Breast epithelium (tissue), 4 donors: ENCODE measurements at places on chromosomes 7 and 10. TPM values are rescaled to one million over a fixed set of nuclear protein-coding genes. Genes with fewer than 3 reads are reported as not detected.

GRCh38 chr10:85212526-85212925 is 884.1 kb downstream of the CCSER2 start:
- no peak for DNase-seq

GRCh38 chr10:102342958-102343357 is 52.5 kb upstream of the NFKB2 start:
- no peak for DNase-seq

Gene OR2A5
- not detected for total RNA-seq

DNA sequence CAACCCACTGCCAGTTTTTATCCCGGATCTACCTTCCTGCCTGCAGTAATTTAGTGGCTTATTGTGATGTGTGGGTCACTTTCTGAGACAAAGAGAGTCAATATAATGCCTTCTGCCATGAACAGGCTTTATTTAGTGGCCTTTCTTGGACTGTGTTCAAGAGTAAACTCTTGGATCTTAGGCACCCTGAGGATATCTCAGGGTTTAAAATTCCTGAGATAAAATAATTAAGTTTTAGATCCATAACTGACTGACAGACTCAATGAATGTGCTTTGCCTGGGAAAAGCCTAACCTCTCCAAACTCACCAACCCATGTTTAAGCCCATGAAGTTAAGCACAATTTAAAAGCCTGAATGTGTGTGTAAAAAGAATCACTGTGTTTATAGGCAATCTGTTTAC is 564.3 kb downstream of the LRMDA start:
- no peak for DNase-seq

Gene SEMA3E
- 13.5 TPM for total RNA-seq

GRCh38 chr10:117363028-117363427 is 12.2 kb downstream of the PDZD8 start:
- DNase-seq = no peak

DNA sequence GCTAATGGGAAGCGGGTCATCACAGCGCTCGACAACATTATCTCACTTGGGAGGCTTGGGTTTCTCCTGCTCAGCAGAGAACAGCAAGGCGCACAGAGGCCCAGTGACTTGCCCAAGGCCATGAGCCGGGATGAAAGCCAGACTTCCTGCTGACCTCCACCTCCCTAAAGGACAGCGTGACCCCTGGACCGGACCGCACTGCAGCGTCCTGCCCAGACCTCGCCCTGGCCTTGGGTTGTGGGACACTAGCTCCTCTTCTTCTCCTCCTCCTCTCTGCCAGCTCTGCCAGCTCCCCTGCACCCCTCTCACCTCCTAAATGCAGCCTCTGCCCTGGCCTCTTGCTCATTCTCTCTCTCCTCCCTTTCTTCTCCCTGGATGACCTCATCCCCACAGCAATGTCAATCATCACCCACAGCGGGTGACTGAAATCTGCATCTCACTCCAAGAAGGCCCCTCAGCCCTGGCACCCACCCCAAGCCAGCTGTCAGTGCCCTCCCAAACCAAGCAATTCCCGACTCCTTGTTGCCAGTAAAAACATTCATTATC is 19.4 kb downstream of the SPOCK2 start:
- DNase-seq = no peak

DNA sequence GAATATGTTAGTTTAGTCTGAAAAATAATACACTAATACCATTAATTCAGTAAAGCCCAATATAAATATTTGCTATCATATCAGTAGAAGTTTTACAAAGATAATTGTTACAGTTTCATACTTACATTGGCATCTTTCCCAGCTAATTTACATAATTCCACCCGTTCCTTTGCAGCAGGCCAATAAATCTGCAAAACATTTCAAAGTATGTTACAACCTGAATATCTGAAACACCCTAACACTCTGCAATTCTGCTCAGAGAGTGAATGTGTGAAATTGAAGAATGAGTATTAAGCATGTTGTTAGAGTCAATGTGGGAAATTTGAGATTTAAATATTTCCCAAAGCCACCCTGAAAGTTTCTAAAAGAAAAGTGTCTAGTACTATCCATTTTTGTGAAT is 105.5 kb downstream of the SEMA3D start:
- no peak for DNase-seq

- no peak for DNase-seq
Measured at GRCh38 chr10:11003679-11004078, 14.0 kb upstream of the CELF2 start.

DNA sequence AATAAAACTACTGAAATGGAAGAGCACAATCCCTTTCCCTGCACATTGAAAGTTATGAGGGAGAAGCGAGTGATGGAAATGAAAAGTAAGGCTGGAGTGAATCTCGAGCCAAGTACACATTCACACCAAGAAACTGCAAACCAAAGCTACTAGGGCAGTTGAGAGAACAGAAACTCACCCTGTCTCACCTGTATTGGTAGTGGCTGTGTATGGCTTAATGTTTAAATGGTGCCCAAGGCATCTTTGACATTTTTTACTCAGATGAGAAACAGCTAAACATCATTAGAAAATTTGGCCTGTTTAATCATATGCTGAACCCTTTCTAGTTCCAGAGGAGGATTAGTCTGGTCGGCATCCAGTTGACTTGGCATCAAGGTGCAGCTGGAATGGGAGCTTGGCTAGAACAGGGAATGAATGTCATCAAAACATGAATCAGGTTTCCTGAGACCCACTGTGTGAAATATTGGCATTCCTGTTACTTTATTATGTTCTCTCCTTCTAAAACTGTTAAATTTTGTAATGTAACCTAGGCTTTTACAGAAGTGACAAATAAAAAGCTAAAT is 840.8 kb downstream of the GRM8 start:
- DNase-seq = peak; percentile 23

GRCh38 chr7:54773472-54774399 is 14.7 kb upstream of the SEC61G start:
- peak; percentile 80 for DNase-seq

DNA sequence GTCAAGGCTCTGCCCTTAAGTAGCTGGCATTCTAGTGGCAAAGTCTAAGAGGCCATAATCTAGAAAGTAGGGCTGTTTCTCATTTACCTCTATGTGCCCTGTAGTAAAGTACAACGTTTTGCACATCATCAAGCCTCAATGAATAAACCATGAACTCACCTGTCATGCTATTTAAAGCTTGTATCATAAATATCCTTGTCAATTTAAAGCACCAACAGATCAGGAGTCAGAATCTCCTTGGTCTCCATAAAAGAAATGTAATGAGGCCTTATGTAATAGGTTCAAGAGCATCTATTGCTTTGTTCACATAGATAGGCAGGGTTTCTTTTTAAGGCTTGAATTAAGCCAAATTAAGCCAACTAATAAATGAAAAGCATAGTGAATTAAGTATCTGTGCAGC is 181.9 kb downstream of the KMT2E start:
- no peak for DNase-seq

Gene KIAA1549
- 3.9 TPM for total RNA-seq

- no peak for DNase-seq
Measured at GRCh38 chr10:37263304-37263703, 137.9 kb downstream of the ANKRD30A start.

Gene C10orf67
- total RNA-seq = not detected

DNA sequence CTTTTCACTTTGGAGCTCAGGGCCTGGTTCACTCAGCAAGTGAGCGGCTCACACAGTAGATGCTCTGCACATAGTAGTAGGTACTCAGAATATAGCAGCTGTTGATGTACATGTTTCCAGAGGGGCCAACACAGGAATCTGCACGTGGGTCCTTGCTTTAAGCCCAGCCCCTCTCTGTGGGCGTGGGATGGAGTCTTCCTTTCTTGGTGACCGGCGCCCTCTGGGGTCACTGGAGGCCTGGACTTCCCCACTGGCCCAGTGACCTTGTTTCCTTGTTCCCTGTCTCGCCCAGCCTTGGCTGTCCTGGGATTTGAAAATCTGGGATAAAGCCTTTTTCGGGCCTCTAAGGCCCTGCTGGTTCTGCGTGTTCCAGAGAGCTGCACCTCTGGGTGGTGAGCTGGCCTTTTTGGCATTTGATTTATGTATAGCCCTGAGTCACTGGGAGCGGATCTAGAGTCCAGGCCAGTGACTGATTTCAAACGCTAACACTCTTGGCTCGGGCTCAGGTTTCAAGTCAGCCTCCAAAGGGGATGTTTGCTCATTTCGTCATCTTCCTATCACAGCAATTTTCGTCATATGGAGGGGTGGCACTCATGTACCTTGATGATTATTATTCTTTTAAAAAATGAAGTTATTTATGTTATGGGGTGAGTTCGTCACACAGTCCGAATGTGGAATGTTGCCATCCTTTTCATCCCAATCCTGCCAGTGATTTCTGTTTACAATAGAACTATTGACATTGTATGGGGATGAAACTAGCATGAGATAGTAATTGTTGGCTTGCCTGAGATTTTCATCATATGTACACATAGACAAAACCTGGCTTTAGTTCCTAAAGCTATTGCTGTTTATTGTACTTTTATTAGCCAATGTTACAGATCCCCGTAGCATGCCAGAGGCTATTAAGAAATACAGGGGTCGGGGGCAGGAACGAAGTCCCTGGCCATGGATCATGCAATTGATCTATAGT is 65.5 kb downstream of the CUX1 start:
- DNase-seq = peak; percentile 65

GRCh38 chr7:115477193-115477651 is 553.3 kb downstream of the TFEC start:
- DNase-seq = no peak

DNA sequence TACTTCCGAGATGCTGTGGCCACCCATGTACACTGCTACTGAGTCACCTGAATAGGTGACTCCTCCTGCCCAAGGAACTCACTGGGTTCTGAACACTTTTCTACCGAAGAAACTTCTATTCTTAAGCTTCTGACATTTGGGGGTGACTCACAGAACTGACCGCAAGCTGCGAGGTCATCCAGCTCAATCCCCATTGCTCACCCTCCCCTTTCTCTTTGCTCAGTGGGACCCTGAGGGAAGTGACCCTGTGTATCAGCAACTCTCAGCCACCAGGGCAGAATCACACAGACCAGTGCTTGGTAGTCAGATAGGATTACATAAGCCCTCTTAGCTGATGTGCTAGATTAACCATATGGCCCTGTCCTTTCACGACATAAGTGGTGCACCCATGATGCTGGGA is 46.3 kb downstream of the INSYN2A start:
- no peak for DNase-seq
